ENCODE measurements at places on chromosomes 7 and 10.

DNA sequence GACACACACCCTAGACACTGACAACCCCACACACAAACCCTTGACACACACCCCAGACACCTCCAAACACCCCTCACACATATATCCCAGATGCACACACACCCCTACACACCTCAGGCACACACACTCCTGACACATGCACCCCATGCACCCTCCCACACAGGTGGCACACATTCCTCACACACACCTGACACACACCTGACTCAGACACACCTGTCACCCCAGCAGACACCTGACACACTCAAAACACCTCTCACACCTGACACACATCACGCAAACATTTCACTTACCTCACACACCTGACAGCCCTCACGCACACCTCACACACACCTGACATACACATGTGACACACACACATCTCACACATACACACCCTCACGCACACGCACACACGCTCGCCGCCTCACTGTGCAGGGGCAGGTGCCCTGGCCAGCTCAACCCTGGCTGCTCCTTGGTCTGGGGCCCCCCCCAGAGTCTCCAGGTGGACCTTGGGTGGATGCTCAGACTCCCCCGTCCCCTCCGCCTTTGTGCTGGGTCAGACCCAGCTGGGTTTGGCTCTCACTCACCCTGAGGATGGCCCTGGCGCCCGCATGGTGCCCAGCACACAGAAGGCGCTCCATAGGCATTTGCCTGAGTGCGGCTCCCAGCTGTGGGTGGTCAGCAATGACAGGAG is 3.1 kb upstream of the CALY start:
- no peak for DNase-seq

DNA sequence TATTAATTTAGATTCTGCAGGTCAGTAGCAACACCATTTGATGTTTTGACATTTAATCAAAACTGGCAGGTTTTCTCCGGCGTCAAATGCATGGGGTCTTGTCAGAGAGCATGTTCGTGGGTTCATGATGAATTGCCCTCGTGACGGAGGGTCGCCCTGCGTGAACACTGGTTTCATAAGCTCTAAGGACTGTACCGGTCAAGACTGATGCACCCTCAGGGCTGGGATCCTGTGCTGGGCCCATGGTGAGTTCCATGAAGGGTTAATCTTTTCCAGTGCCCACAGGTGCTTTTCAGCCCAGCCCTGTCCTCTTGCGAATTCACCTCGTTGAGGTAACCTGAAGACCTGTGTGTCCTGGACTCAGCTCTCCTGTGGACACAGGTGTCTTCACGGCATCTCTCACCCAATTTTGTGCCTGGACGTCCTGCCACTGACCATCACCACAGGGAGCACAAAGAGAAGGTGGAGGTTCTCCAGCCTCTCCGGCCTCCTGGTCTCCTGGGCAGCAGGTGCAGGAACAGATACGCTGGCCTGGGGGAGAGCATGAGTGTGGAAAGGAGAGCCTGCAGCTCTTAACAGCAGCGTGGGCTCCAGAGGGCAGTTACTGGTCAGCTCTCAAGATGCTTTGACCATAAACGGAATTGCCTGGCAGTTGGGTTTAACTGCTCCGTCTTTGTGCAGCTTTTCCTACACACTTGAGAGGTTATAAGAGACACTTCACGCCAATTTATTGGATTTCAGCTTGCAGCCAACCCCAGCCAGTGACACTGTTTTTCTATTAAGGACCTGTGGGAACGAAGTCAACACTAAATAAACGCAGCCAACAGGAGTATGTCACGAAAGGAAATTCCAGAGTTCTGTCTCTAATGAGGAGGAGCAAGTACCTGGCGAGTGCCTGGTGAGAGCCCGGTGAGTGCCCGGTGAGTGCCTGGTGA is 37.4 kb upstream of the CFAP46 start:
- DNase-seq, result no peak

- DNase-seq, result no peak
Observed at GRCh38 chr10:132319853-132320653, 11.9 kb upstream of the LRRC27 start.

DNA sequence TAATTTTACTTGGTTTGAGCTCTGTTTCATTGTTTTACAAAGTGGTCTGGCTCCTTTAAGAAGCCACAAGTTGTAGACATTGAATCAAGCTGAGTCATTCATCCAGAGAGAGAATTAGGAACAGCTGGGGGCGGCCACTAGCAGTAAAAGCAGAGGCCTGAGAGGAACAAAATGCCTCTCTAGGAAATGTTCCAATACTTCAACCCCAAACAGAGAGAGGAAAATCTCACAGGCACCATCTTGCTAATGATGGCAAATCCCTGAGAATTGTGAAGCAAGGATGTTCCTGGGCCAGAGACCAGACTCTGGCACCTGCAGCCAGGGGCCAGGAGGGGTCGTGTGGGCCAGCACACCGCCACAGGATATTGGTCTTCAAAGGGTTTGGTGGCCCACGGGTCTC is 26.5 kb upstream of the TRIL start:
- peak; percentile 25 for DNase-seq

DNA sequence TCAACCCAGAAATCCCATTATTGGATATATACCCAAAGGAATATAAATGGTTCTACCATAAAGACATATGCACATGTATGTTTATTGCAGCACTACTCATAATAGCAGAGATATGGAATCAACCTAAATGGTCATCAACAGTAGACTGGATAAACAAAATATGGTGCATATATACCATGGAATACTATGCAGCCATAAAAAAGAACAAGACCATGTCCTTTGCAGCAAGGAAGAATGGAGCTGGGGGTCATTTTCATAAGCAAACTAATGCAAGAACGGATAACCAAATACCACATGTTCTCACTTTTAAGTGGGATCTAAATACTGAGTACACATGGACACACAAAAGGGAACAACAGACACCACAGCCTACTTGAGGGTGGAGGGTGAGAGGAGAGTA is 2.2 kb upstream of the AFAP1L2 start:
- DNase-seq, result no peak

DNA sequence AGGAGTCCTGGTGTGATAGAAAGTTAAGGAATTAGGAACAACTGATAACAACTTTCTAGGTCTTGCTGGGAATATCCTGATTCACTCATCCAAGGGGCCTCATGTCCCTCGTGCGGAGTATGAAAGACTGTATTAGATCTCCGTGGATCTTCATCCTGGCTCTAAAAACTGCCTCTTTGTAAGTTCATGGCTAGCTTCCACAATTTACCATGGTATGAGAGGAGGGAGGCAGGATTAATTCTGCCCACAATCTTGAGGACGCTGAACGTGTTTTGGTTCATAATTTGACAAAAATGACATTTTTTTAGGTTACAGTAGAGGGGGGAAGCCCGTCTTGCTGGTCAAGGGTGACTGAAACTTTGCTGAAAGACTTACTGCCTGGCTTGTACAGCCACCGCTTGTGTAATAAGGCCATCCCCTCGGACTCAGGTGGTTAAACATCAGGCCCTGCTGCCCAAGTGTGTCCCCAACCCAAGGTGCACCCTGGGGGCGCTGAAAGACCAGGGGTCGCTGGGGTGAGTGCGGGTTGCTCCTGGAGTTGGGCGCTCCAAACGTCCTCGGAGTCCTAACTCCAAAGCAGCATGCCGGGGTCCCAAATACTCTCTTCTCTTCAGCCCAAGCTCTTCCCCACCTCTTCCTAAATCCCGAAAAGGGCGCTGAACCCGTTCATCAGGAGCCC is 733 bp downstream of the HIBADH start:
- DNase-seq, result no peak

- no peak for DNase-seq
Observed at GRCh38 chr10:23980094-23980493, 228.8 kb upstream of the KIAA1217 start.

DNA sequence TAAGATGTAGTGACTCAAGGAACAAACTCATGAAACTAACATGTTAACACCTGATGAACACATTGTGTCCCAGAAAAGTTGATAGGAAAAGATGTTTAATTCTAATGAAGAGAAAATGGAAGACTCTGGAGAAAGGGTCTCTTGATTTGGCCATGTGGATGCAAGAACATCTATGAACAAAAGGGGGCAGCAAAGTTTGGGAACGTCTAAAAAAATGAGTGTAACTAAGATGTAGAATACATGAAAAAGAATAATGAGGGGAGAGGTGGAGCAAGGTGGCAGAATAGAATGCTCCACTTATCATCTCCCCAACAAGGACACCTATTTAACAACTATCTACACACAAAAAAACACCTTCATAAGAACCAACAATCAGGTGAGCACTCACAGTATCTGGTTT is 805.1 kb downstream of the TNS3 start:
- no peak for DNase-seq

DNA sequence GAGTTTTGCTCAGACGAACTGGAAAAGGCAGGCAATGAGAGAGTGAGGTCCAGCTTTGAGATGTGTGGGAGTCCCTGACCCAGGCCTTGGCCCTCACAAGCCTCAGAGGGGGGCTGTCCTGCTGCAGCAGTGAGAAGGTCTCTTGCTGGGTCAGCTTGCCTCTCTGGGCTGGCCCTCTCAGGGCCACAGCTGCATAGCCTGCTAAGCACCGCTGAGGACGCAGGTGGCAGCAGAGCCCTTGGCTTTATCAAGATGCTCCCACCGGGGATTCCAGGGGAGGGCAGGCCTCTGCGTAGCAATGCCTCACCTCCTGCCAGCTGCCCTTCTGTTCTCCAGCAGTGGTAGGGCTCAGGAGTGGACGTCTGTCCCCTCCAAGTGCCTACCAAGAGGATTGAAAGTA is 128.7 kb downstream of the COBL start:
- DNase-seq, result peak; percentile 60

- no peak for DNase-seq
Observed at GRCh38 chr7:94621120-94621519, 34.8 kb downstream of the SGCE start.

GRCh38 chr7:25949736-25950487 is 202.1 kb upstream of the NFE2L3 start:
- DNase-seq, result no peak

GRCh38 chr7:130156140-130156539 is 49.1 kb downstream of the TMEM209 start:
- DNase-seq, result no peak

- no peak for DNase-seq
Observed at GRCh38 chr10:48613016-48613415, 8.1 kb upstream of the ARHGAP22 start.

- no peak for DNase-seq
Observed at GRCh38 chr10:73493781-73494180, 2.0 kb downstream of the PPP3CB start.

DNA sequence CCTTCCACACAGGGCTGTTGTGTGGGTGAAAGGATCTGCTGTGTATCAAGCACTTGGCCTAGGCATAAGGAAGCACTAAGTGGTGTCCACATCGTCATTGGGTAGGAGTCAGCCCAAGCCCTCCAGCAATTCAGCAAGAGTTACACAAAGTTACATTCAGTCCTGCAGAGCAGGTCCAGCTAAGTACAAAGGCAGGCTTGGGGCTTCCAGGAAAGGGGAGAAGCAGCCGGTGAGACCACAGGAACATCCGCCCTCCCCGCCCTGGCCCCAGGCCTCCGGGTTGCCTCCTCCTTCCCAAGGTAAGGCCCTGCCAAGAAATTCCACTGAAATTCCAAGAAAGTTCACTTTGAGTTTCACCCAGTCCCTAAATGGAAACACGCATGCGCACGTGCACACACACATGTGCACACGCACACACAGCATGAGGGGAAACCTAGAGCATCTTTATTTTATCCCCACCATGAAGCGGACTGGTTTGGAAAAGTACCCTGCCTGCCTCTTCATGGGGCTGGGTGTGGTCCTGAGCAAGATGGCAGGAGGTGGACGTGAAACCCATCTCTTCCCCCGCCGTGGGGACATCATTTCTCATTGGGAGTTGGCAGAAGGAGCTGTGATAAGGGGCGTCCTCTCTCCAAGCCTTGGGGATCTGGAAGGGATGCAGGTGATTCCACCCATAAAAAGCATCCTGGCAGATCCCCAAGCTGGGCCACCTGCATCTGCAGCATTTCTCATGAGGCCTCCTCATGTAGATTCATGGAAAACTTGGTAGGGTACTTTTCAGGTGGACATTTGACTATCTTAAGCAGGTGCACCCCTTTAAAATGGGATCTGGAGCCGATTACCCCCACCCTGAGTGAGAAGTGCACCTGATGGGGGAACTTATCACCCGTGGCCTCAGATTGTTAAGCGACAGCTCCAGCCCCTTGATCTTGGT is 69.1 kb upstream of the NANOS1 start:
- DNase-seq, result no peak

DNA sequence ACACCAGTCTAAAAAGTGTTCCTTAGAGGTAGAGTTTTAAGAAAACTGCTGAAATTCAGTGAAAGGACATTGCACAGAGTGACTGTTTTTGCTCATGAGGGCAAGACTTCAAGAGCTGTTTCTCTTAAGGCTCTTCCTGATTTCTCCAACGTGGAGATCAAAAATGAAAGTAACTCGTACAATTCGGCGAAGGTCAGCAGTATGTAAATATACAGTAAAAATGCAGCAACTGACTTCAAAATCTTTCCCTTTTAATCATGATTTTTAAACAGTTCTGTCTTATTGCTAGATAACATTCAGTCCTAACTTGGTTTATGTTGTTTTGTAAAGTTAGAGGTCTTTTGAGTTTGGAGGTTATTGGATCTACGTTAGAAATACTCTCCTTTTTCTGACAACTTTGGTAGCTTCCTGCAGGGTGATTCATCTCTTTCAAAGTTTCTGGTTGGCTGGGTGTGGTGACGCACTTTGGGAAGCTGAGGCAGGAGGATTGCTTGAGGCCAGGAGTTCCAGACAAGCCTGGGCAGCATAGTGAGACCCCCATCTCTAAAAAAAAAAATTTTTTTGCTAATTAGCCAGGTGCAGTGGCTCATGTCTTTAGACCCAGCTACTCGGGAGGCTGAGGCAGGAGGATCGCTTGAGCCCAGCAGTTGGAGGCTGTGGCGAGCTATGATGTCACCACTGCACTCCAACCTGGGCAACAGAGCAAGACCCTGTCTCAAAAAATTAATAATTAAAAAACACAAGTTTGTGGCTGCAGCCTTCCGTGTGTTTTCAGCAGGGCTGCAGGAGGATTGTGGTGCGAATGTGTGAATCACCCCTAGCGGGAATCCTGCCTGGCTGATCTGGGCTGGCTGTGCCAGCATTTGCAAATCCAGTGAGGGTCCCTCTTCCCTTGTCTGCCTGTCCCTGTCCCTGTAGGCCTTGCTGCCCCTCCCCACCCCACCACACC is 29.2 kb upstream of the AP5Z1 start:
- no peak for DNase-seq

DNA sequence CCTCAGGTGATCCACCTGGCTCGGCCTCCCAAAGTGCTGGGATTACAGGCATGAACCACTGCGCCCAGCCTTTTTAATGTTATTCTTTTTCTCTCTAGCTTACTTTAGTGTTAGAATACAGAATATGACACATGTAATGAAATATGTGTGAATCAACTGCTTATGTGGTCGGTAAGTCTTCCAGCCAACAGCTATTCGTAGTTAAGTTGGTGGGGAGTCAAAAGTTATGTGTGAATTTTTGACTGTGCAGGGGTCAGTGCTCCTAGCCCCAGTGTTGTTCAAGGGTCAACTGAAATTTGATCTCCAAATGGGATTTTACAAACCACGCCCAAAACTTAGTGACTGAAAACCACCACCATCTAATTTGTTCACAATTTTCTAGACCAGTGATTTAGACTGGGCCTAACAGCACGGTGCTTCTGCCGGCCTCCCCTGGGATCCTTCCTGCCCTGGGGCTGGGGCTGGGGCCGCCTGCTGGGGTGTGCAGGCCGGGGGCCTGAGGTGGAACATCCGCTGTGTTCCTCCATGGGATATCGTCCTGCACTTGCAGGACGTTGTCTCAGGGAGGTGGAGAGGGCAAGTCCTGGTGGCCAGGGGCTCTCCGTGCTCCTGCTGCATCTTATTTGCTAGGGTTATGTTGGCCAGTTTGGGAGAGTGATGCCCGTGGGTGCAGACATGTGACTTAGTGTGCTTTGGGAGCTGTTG is 24.5 kb upstream of the GRB10 start:
- no peak for DNase-seq

GRCh38 chr7:95859429-95859828 is 87.1 kb downstream of the DYNC1I1 start:
- DNase-seq, result no peak

Data from iPS DF 19.7 (cell line).